ENCODE measurements at places on chromosomes 4 and X. TPM values are rescaled to one million over a fixed set of nuclear protein-coding genes. Genes with fewer than 3 reads are reported as not detected.

ZNF711 gene
- 28.5 TPM for total RNA-seq

CYTL1 gene
- 3.7 TPM for total RNA-seq

FAM236B gene
- not detected for total RNA-seq

OPN1MW3 gene
- not detected for total RNA-seq

Data from endodermal cell (in vitro differentiated cells).